ENCODE measurements at places on chromosomes 6 and 20. TPM values are rescaled to one million over a fixed set of nuclear protein-coding genes. Genes with fewer than 3 reads are reported as not detected.

Gene WFDC13
- 0.17 TPM for total RNA-seq

Gene PLEKHG1
- 40.0 TPM for total RNA-seq

Gene ANKRD66
- 11.3 TPM for total RNA-seq

Gene RCAN2
- 4.7 TPM for total RNA-seq

Gene AVP
- not detected for total RNA-seq

Gene DDRGK1
- 44.3 TPM for total RNA-seq

Gene SIRPB2
- 18.5 TPM for total RNA-seq

Measured in lung (tissue), 17 donors.